Stimulated activated CD4-positive, alpha-beta T cell treated with anti-CD3 and anti-CD28 coated beads, TNF-alpha, amount 100 ng/mL, for 1 hour (primary cell): ENCODE measurements at places on chromosomes 1 and 21.

GRCh38 chr1:228552596-228553176 lies 65.5 kb downstream of the RNF187 start:
- no peak for DNase-seq

- DNase-seq, result no peak
Measured at GRCh38 chr1:27103498-27103897, 51.4 kb downstream of the SLC9A1 start.

- no peak for DNase-seq
Measured at GRCh38 chr1:87897481-87897880, 568.8 kb downstream of the LMO4 start.

- DNase-seq, result no peak
Measured at GRCh38 chr1:22844621-22845020, 128.0 kb downstream of the LACTBL1 start.

DNA sequence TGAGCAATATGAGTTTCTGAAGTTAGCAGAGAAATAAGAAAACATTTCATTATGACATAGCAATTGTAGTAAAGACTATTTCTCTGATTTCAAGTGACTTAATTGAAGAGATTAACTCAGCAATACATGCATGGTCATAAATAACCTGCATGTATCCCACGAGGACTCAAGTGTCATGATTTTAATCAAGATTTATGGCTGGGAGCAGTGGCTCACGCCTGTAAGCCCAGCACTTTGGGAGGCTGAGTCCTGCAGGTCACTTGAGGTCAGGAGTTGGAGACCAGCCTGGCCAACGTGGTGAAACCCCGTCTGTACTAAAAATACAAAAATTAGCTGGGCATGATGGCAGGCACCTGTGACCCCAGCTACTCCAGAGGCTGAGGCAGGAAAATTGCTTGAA lies 311.9 kb upstream of the PLD5 start:
- no peak for DNase-seq
